Lower lobe of right lung (tissue), 2 donors: ENCODE measurements at places on chromosomes 2 and 18. TPM values are rescaled to one million over a fixed set of nuclear protein-coding genes. Genes with fewer than 3 reads are reported as not detected.

- no peaks in the 10 kb centered on the region for H3K4me1 ChIP-seq
- H3K4me3 ChIP-seq = no peak overlapping the region
- no peaks in the 10 kb centered on the region for H3K36me3 ChIP-seq
- H3K27me3 ChIP-seq = no peaks in the 10 kb centered on the region
These were observed 1095.7 kb upstream of the CNTNAP5 start for GRCh38 chr2:122929347-122929746.

DNA sequence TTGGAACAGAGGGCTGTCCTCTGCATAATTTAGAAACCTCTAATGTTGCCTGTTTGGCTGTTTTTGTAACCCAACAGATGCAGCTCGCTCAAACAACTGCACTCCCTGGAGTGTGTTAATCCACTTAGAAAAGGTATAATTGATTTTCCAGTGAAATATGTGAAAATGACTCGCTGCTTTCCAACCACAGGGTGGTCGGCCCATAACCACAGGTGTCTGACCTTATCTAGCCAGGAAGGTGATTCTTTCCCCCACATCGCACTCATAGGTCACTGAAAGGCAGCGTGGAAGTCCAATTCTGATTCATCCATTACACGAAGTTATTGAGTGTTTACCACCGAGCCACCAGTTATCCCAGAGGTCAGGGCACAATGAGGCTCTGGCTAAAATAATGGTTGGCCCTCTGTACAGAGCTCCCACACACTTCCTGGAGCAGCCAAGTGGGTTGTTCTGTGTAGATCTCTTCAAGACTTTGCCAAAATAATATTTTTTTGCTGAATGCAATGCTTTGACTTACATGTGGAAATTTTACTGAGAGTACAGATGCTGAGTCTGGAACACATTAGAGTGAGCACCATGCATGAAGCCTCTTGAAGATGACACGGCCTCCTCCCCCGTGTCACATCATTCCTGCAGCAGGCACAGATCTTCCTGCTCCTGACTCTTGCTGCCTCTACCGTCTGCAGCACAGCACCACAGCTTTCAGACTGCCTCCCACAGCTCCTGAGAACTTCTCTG, 396.2 kb downstream of the ZNF516 start:
- no peak overlapping the region for H3K27ac ChIP-seq
- no peaks in the 10 kb centered on the region for H3K27me3 ChIP-seq
- no peak for DNase-seq
- H3K4me3 ChIP-seq = no peak overlapping the region
- H3K36me3 ChIP-seq = no peaks in the 10 kb centered on the region
- no peaks in the 10 kb centered on the region for H3K4me1 ChIP-seq

DNA sequence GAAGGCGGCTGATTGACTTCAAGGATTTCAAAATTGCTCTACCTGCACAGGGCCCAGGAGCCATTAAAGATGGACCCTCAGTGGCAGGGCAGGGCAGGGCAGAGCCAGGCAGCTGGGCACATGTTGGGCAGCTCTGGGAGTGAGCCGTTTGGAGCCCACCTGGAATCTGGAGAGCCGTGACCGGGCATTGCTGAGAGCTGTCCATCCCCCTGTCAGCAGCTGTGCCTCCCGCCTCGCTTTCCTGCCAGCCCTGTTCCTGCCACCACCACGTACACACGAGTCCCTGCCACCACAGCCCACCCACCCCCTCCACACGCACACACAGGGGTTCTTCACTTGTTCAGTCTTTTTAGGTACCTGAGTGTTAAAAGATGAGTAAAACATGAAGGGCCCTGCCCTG, 22.9 kb downstream of the ATOH8 start:
- H3K27me3 ChIP-seq = no peaks in the 10 kb centered on the region
- DNase-seq = no peak
- peaks cover 64% of the 10 kb centered on the region for H3K36me3 ChIP-seq
- H3K4me1 ChIP-seq = peaks cover 85% of the 10 kb centered on the region

DNA sequence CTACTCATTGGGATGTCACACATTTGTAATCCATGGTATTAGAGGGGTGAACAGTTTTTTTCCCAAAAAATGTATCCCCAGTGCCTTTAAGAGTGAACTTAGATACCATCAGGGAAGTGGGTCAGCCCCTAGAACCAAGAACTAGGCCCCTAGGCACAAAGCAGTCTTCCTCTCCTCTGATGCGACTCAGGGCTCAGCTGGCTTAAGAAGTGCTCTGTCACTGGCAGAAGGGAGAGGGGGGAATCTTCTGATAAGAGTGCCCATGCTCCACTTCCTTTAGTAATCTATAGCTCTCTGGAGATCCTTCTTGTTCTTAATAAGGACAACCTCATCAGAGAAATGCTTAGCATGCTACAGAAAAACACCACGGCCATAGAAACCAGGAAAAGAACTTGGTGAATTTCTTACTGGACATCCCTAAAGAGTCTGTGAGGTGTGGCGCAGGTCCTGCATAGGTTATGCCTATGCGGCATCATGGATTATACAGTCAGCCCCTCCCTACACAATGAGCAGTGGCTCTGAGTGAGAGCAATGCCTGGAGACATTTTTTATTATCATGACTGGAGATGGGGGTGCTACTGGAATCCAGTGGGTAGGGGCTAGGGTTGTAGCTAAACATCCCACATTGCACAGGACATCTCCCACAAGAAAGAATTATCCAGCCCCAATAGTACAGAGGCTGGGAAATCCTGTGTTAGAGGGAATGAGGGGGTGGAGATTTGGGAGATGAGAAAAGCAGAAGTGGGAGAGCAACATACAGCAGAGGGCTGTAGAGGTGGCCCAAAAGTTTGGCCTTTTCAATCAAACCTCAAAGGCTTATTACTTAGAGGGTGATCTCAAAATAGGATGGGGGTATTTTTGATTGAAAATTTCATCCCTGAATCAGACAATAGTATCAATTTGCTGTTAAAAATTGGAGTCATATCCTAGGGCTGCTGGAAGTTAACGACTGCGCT, 21.7 kb upstream of the ZNF385B start:
- H3K4me3 ChIP-seq = no peak overlapping the region
- no peaks in the 10 kb centered on the region for H3K4me1 ChIP-seq
- no peak for DNase-seq
- H3K36me3 ChIP-seq = no peaks in the 10 kb centered on the region

- H3K27ac ChIP-seq = no peak overlapping the region
- H3K4me3 ChIP-seq = no peak overlapping the region
- no peaks in the 10 kb centered on the region for H3K27me3 ChIP-seq
- H3K4me1 ChIP-seq = no peaks in the 10 kb centered on the region
- no peak for DNase-seq
- peaks cover 72% of the 10 kb centered on the region for H3K36me3 ChIP-seq
These were observed 233.7 kb downstream of the TWIST2 start for GRCh38 chr2:239081622-239082021.

DNA sequence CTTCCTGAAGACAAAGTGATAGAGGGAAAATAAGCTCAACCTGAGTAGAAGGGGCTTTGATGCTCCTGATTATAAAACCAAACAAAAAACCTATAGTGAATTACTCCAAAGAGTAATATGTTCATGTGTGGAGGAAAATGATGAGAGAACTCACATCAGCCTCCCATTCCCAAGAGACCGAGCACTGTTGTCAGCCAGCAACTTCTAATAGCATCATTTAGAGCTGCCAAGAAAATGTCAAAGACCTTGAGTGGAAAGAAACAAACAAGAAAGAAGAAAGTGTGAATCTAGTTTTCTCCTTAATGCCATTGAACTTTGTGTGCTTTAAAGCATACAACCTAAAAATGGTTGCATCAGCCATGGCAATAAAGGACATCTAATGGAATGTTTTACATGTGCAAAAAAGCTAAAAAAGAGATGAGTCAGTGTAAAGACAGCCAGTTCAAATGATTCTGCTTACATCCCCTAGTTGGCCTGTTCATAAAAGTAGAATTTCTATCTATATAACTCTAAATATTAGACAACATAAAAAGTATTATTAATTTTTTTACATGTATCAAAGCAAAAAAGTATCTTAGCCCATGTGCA, 1066.2 kb downstream of the TDRD15 start:
- DNase-seq = no peak
- no peak overlapping the region for H3K27ac ChIP-seq
- no peaks in the 10 kb centered on the region for H3K4me1 ChIP-seq
- no peak overlapping the region for H3K4me3 ChIP-seq

DNA sequence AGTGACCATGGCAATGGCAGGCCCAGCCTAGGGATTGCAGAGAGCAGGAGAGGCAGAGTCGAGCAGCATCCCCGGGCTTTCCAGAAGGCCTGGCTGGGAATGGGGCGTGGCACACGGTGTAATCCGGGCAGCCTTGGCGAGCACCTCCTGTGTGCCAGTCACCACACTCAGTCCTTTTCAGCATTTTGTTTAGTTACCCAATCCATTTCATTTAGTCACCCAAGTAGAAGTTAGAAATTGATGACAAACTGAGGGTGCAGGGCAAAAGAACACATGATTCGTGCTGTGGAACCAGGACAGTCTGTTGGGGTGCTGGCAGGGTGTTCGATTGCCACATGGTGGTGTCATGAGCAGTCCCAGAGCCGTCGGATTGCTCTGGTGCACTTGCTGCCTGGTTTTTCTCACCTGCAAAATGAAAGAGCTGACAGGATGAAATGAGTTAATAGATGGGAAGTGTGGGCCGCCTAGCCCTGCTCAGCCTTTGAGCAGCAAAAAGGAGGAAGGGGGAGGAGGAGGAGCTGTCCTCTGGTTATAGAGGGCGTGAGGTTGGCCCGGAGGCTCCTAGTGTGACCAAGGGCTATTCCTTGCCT, 299.4 kb downstream of the AGAP1 start:
- peaks cover 9% of the 10 kb centered on the region for H3K36me3 ChIP-seq
- no peaks in the 10 kb centered on the region for H3K4me1 ChIP-seq
- H3K27me3 ChIP-seq = no peaks in the 10 kb centered on the region
- DNase-seq = no peak
- H3K27ac ChIP-seq = no peak overlapping the region
- H3K4me3 ChIP-seq = no peak overlapping the region

DNA sequence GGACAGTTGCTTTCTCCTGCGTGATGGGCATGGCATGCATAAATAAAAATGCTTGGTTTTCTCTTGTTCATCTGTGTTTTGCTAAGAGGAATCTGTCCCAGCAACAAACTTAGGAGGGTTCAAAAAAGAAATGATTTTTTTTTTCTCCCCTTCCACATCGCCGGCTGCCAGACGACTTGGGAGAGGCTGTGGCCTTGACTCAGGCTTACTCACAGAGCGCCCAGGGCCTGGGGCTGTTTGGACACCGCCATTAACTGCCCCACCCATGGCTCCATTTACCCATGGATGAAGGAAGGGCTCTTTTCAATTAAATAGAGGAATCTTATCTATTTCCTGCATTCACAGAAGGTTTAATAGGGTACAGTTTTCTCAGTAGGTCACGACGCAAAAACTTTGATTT, 22.3 kb upstream of the SERPINB5 start:
- H3K36me3 ChIP-seq = no peaks in the 10 kb centered on the region
- no peaks in the 10 kb centered on the region for H3K27me3 ChIP-seq
- DNase-seq = no peak
- no peak overlapping the region for H3K4me3 ChIP-seq
- H3K27ac ChIP-seq = no peak overlapping the region

GRCh38 chr2:214674278-214674677, 135.2 kb downstream of the BARD1 start:
- H3K27ac ChIP-seq = no peak overlapping the region
- H3K4me1 ChIP-seq = no peaks in the 10 kb centered on the region
- H3K27me3 ChIP-seq = no peaks in the 10 kb centered on the region
- H3K4me3 ChIP-seq = no peak overlapping the region
- DNase-seq = no peak

DNA sequence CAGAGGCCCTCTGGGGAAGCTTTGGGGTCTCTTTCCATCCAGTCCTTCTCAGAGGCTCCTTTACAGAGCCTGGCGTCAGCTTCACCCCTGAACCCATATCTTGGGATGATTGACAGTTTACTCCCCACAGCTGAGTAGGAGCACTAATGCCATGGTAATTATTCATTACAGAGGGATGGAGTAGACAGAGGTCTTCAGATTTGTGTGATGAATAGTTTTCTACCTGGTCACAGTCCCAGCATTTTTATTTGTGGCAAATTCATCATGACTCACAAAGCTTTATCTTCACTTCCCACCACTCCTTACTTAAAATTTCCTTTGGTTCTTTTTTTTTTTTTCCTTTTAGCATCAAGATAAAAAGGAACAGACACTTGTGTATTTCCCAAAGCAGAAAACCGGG, 104.2 kb downstream of the CCDC85A start:
- no peaks in the 10 kb centered on the region for H3K4me1 ChIP-seq
- no peak overlapping the region for H3K4me3 ChIP-seq
- H3K27ac ChIP-seq = no peak overlapping the region
- H3K27me3 ChIP-seq = no peaks in the 10 kb centered on the region
- H3K36me3 ChIP-seq = no peaks in the 10 kb centered on the region

- no peaks in the 10 kb centered on the region for H3K4me1 ChIP-seq
- H3K36me3 ChIP-seq = no peaks in the 10 kb centered on the region
- H3K27me3 ChIP-seq = peaks cover 19% of the 10 kb centered on the region
These were observed 2.2 kb upstream of the KCNH7 start for GRCh38 chr2:162840598-162841246.

DNA sequence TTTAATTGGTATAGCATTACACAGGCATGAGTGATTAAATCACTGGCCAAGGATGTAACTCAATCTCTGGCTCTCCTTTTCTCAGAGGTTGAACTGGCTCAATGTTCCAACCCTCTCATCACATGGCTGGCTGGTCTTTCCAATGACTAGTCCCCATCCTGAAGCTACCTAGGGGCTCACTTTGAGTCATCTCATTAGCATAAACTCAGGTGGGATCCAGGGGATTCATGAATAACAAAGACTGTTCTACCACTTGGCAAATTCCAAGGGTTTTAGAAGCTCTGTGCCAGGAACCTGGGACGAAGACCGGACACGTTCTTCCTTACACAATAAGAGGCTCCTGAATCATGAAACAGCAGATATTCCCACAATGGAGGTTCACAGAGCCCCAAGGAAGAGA, 145.0 kb upstream of the SPATS2L start:
- no peak for DNase-seq
- no peak overlapping the region for H3K27ac ChIP-seq
- H3K4me3 ChIP-seq = no peak overlapping the region
- no peaks in the 10 kb centered on the region for H3K27me3 ChIP-seq
- H3K4me1 ChIP-seq = no peaks in the 10 kb centered on the region
- no peaks in the 10 kb centered on the region for H3K36me3 ChIP-seq

Gene ABCG8
- total RNA-seq = not detected

Gene REG1B
- not detected for total RNA-seq

Gene ACOXL
- 38.5 TPM for total RNA-seq

Gene ALPP
- 6.0 TPM for total RNA-seq

Gene SLC9A4
- not detected for total RNA-seq

Gene TMEM87B
- total RNA-seq = 23.6 TPM

Gene YWHAQ
- 175 TPM for total RNA-seq

Gene PDE11A
- total RNA-seq = 0.27 TPM
